ENCODE measurements at places on chromosomes 2 and 18.

- DNase-seq: no peak
Observed at GRCh38 chr2:67318993-67319481, 78.1 kb upstream of the ETAA1 start.

- DNase-seq: no peak
Observed at GRCh38 chr2:47602996-47603395, 179.9 kb upstream of the MSH6 start.

GRCh38 chr2:149612122-149612521 is 24.5 kb upstream of the MMADHC start:
- DNase-seq: no peak

- DNase-seq: no peak
Observed at GRCh38 chr2:238379096-238379810, 47.5 kb upstream of the ASB1 start.

DNA sequence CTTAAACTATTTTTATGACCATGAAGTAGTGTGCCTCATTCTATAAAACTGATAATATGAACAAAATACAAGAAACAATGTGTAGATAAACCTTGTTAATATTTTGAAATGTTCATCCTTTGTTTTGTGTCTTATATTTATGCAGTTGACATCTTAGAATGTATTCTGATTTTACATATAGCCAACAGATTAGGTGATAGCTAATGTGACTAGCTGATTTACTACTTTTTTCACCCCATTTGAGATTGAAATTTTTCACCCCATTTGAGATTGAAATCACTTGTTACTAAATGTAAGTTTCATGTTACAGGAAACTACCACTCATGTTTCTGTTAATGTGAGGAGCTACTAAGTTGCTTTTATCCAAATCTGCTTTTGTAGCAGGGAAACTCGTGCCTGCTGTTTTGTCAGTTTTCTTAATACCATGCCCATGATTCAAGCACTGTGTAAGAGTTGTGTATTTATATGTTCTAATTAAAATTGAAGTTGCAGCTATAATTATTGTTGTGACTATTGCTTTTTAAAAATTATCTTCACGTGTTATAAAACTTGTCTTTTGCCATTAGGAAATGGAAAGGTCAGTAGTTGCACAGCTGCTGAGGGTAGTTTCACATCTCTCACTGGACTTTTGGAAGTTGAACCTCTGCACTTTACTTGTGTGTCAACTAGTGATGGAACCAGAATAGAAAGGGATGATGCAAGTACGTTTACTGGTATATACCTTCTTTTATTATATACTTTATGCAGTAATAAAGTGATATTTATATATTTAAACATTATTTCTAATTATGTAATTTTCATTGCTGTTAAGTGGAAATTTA is 96.6 kb downstream of the BIRC6 start:
- no peak for DNase-seq

DNA sequence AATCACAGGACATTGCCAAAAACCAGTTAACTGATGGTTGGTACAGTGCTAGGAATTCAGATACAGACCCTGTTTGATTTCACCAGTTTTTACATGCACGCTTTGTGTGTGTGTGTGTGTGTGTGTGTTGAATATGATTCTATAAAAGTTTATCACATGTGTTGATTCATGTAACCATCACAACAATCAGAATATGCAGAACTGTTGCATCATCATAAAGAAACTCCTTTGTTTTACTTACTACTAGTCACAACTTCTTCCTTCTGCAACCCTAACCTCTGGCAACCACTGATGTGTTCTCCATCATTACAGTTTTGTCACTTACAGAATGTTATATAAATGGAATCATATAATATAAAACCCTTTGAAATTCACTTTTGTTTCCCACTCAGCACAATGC is 144.8 kb upstream of the CYP26B1 start:
- DNase-seq: no peak

DNA sequence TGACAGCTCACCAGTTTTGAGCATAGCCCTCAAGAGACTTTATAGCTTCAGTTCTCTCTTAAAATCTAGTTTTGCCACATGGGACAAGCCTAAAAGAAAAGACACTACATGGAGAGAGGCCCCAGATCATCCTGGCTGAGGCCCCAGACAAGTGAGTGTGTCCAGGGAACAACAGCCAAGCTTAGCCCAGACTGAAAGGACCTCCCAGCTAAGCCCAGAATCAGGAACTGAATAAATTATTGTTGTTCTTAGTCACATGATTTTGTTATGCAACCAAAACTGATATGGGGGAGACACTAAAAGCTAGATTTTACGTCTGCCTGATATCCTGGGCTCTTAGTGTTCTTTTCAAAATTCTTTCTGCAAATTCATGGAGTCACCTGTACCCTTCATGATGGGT is 29.3 kb upstream of the LBH start:
- no peak for DNase-seq

GRCh38 chr18:49016648-49017539 is 66.1 kb upstream of the SMAD7 start:
- peak; percentile 52 for DNase-seq

DNA sequence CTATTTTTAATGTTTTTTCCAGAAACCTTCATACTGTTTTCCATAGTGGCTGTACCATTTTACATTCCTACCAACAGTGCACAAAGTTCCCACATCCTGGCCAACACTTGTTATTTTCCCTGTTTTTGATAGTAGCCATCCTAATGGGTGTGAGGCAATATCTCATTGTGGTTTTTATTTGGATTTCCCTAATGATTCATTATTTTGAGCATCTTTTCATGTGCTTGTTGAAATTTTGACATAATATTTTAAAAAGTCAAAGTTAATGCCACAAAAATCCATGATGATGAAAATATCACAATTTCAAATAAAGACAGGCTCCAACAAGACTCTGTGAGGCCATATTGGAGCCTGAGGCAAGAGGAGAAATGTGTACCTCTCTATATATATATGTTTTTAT is 50.2 kb downstream of the VWA3B start:
- DNase-seq: no peak

DNA sequence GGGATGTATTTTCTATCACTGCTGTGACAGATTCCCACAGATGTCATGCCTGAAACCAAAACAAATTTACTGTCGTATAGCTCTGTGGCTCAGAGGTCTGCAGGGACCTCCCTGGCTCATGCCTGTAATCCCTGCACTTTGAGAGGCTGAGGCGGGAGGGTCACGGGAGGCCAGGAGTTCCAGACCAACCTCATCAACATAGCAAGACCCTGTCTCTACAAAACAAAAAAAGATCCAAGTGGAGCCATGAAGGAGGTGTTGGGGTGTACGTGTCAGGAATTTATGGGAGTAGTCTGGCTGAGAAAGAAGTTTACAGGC is 51.0 kb upstream of the FAHD2A start:
- no peak for DNase-seq

DNA sequence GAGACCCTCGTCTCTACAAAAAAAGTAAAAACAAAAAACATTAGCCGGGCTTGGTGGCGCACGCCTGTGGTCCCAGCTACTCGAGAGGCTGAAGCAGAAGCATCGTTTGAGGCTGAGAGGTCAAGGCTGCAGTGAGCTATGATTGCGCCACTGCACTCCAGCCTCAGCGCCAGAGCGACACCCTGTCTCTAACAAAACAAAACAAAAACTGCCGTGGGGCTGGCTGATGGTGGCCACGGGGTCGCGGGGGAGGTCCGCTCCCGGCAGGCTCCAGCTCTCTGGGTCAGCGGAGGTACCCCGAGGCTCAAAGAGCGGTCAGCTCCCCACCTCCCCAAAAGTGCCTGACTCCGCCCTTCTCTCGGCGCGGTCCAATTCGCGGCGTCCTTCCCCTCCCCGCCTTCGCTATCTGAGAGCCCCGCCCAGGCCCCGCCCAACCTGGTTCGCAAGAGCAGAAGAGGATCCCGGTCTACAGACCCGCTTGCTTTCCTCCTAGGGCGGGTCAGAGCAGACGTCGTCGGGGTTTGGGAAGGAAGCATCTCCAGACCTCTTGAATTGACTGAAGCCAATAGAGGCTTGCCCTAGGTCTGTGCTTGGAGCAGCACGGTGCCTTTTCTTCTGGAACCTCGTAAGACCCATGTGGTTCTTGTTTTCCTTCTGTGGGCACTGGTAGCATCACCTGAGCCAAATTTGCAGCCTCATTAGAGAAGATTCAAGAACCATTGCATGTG is 7.8 kb downstream of the RAX start:
- DNase-seq: peak; percentile 58

DNA sequence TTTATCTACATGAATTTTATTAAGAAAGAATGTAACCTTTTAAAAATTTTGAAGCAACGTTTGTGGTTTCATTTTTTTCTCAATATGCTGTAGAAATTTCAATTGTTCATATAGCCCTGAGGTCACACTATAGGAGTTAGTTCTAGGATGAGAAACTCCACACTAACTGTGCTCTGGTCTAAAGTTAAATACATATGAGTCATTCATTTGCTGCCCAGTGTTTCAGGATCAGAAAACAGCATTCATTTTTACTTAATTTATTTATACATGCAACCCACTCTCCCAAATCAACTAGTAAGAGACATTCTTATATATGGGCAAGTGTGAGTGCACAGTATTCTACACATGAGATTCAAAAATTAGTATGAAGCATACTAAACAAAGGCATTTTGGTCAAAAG is 137.9 kb downstream of the DOCK10 start:
- no peak for DNase-seq

DNA sequence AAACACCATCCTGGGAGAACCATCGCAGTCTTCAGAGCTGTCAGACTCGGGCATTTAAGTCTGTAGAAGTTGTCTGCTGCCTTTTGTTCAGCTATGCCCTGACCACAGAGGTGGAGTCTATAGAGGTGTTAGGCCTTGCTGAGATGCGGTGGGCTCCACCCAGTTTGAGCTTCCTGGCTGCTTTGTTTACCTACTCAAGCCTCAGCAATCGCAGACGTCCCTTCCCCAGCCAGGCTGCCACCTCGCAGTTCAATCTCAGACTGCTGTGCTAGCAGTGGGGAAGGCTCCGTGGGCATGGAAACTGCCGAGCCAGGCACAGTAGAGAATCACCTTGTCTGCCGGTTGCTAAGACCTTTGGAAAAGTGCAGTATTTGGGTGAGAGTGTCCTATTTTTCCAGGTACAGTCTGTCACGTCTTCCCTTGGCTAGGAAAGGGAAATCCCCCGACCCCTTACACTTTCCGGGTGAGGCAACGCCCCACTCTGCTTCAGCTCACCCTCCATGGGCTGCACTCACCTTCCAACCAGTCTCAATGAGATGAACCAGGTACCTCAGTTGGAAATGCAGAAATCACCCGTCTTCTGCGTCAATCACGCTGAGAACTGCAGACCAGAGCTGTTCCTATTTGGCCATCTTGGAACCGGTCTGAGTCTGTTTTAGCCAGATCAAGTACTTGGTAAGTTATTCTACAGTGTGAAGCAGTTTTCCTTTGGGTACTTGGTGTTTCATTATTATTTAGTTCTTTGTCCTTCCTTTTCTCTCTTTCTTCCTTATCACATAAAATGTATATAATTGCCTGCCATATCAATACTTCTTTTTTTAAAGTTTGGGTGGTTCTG is 71.5 kb downstream of the CDC42EP3 start:
- DNase-seq: no peak

GRCh38 chr18:76476665-76477561 is 18.1 kb downstream of the ZNF516 start:
- DNase-seq: no peak

DNA sequence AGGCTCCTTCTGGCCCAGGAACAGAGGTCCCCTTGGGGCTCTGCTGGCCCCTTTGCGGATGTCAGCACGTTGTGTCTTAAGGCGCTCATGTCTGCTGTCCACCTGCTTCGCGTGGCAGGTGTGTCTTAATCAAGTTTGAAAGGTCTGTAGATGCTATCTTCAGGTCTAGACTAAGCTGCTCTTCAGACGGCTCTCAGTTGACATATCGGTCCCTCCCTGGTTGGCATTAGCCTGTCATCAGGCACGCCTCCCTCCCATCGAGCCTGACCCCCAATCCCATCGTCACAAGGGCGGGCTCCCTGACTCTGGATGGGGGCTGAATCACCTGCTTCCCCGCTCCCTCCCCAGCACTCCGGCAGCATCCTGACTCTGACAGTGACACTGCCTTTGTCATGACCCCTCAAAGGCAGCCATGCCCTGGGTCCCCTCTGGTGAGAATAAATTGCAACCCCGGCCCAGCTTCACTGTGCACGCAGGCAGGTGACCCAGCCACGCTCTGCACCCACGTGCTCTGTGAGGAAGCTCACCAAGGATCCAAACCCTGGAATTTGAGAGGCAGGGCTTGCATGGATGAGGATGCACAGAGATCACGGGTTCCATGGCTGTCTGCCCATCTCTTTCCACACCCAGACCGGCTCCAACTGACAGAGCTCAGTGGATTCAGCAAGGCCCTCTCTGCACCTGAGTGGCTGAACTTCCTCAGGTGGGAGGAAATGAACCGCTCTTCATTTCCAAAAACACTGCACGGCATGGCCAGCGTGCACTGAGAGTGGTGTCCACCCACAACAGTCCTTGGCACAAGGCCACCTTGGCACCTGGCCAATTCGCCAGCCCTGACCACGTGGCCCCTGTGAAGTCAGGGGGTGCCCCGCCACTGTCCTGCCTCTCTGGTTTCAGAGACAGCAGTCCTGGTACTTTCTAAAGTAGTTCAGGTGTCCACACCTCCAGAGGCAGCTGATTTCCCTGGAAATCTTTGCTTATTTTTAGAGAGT is 110.2 kb upstream of the GPC1 start:
- peak; percentile 88 for DNase-seq

DNA sequence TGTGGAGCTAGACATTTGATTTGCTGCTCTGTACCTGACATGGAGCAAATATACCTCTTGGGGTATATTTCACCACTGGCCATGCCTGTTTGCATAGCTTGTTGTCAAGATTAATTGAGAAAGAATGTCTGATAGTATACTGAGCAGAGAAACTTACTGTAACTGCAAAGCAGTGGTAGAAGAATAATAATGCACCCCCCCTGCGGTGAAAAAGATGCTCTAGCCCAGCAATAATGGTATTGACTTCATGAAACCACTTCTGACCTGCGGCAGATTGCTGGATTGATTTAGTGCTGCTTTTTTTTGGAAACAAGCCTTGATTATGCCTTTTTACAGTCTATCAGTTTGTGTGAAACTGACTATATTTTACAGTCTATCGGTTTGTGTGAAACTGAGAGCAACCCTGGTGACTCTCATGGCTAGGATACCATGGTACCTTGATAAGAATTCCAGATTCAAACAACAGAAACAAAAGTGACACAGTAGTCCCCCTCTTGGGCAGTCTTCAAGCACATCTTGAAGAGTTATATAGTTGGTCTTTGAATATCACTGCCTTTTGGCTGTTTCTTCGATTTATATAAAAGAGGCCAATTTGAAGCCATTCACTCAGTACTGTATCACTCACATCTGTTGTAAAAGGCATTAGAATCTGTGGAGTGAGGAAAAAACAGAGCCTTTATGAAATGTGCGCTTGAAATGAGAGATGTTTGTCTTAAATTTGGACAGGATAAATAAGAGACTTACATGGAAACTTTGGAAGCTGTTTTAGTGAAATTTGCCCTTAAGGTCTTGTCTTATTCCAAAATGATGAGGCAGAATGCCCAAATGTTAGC is 102.5 kb downstream of the FMNL2 start:
- DNase-seq: no peak
